Prostate gland (tissue), 2 donors: ENCODE measurements at places on chromosomes 1 and 21.
A peak's percentile ranks its signal among the peaks of the same experiment; 100 is the strongest.

- no peak for DNase-seq
These were observed 70.1 kb upstream of the EDEM3 start for GRCh38 chr1:184824691-184825323.

GRCh38 chr1:226732856-226733291 is 6.2 kb downstream of the ITPKB start:
- DNase-seq = no peak

DNA sequence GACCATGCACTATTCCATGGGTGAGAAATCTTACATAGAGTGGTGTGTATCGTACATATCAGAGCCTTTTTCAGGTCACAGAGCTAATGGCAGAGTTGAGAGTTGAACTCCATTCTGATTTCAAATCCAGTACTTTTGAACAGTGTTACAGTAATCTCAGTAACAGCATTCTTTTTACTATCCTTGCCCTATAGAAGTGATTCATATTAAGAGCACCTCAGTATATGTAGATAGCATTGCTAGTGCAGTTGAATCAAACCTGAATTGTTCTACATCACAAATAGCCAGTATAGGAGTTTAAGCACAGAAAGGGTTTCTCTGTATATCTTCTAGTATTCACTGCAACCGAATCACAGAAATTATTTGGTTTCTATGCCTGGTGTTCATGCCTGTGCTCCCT is 11.4 kb upstream of the GBP6 start:
- DNase-seq = no peak

GRCh38 chr1:204128964-204129896 is 22.6 kb downstream of the ETNK2 start:
- DNase-seq = peak; percentile 93

DNA sequence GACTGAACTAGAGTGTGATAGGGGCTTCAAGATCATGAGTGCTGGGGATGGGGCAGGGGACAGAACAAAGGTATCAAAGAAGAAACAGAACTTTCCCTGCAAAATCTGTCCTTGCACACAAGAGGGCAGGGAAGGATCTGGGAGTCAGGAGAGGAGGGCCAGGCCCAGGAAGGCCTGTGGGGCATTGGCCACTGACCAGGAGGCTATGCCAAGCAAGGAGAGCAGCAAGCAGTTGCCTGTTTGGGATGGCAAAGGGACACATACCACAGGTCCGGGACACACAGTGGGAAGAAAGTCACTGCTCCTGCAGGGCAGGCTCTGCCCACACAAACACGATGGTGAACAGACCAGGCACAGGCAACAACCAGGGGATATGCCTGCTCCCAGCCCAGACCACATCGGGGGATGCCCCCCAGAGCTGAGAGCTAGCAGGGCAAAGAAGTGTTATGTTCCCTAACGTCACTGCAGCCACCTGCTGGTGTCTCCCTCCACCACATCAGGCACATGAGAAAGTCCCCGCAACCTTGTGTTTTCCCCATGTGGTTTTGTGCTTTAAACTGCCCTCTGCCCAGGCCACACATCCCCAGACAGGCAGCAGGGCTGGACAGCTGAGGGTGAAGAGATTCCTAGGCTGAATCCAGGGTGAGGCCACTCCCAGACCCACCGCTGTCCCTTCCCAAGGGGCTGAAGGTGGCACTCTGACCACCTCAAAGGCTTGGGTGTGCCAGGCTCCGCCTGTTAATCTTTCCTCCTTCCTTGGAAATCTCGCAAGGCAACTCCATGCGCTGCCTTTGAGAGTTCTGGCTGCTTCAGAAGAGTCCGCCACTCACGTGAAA is 53.6 kb downstream of the KIF21B start:
- no peak for DNase-seq

DNA sequence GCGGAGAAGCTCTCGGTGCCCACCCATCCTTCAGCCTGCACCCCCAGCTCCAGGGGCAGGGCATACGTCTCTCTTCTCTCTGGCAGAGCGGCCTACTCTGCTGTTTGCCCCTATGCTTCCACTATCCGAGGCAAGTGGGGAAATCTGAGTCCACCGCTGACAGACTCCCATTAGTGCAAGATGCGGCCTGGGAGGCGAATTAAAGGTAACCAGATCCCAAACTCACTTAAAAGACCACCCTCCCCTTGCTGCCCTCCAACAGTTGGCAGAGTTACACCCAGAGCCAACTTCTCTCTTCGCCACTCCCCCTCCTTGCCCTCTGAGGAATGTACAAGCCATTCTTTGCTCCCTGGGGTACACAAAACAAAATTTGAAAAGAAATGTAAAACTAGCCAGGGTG is 6.4 kb downstream of the FOXD3 start:
- no peak for DNase-seq

DNA sequence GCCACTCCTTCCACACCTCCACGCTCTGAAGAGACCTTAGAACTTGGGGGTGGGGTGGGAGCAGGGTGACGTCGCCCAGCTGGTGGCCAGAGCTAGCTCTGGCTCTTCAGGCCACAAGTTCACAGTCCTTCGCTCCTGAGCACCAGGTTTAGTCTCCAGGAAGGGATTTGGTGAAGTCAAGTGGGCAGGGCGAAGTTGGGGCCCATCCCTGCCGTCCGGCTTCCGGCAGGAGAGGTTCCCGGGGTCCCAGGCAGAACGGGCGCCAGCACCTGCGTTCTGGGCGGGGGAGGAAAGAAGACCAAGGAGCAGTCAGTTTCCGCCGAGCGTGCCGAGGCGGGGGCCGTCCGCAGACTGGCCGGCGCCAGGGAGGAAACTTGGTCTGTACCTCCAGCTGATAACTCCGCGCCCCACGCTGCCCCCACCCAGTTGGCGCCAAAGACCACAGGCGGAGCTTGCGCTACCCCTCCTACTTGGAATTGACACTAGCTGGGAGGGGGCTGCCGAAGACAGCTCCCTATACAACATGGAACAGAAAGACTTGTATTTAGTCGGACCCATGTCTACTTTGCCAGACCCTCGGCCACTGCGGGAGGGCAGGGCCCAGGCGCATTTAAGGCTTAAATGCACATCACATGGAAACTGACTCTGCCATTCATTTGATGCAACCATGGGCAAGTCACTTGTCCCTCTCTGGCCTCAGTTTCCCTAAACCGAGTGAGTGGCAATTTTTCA is 995 bp downstream of the ID3 start:
- DNase-seq = peak; percentile 52

DNA sequence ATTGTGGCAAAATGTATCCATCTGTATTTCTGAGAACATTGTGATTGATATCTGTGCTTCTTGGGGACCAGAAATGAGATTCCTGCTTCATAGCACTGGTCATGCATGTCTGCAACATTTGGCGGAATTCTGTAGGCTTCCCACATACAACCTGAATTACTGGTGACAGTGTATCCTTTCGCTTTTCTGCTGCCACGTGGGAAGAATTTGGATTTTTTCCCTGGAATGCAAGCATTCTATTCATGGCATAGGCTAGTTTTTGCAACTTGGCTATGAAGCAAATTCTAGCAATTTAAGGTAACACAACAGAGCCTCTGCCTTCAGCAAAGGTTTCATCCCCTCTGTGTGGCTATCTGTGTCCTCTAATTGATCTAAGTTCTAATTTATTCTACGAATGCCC is 85.9 kb downstream of the BCAR3 start:
- no peak for DNase-seq
